ENCODE measurements at places on chromosomes 13 and 19.
A peak's percentile ranks its signal among the peaks of the same experiment; 100 is the strongest.

DNA sequence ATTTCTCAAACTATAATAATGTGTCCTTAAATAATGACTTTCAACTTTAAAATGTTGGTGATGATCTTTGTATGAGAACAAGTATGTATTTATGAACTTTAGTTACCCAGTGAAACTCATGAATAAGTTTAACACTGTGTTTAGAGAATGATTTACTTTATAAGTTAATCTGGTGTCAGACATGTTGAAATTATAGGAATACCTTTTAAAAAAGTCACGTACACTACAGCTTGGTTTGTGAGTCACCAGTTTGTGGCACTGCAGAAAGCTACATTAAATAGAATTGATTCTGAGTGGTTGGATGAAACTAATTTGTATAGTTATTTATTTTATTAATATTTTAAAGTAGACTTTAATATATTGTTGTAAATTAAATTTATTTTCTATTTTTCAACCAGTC, 1366.2 kb upstream of the PCDH20 start:
- DNase-seq, result no peak

DNA sequence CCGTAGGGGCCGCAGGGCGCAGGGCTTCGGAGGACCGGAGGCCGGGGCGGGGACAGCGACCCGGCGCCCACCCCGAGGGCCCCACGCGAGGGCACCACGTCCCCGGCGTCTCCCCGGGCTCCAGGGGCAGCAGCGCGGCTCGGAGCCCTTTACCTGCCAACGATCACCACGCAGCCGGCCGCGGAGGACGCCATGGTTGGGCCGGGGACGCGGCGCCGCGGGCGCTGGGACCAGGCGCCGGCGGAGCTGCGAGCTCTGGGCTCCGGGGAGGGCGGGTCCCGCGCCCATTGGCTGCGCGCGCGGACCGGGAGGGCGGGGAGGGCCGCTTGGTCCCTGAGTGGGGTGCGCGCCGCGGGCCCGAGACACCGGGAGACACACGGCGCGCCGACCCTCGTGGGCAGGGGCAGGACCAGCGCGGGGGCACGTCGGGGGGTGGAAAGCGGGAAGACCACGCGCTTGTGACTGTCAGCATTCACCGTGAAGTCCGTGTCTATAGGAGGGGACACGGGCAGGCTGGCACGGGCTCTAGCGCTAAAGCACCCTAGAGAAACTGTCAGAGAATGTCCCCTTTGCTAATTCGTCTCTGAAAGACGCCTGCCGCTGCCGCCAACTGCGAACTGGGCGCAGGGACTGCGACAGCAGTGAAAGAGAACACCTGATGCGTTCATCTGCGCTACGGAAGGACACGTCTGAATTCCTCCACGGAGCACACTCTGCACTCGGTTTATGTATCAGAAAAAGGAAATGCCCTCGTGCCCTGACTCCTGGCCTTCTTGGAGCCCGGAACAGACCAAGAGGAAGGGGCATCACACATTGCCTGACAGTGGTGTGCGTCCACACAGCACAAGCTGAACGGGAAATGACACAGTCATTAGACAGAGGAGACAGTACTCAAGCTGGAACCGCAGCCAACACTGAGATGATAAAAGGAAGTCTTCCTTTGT, at the start of gene CRYL1:
CRYL1 (minus strand) TSS at position 257 of the 944 bp plus-strand sequence; CDS start at position 194, 63 bp downstream.
- peak; percentile 20 for DNase-seq

DNA sequence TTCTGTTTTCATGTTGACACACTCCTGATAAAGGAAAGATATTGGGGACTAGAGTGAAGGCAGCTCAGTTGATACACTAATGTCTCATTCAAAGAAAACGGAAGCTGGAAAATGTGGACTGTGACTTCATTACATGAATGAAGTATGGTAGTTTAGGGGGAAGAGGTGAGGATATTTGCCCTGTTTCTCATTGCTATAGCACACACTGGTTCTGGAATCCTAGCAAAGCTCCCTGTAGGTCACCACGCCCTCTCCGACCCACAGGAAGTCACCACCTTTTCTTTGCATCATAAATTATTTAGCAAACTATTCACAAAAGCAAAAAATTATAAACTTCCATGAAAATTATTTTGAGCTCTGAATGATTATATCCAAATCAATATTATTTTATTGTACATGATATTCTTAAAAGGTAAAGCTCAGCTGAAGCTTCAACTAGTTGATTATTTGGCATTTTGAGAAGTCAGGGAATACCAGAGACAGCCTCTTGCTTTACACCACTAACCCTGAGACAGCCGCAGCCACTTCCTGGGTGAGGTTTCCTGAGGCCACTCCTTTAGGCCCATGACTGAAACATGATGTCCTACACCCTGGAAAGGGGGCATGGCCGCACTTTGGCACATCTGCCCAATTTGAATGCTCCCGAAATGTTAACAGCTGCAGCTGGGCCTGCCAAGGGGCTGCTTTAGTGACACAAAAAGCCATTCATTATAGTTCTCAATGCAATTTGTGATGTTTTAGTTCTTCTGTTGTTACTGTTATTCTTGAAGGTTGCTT, 50.0 kb upstream of the WDFY2 start:
- DNase-seq, result no peak

GRCh38 chr19:33094436-33095067, 13.6 kb downstream of the GPATCH1 start:
- DNase-seq, result no peak

GRCh38 chr19:7869453-7869909, 4.7 kb downstream of the PRR36 start:
- DNase-seq, result peak; percentile 77

GRCh38 chr19:1401138-1401888, at the start of gene GAMT:
TSS of gene GAMT (minus strand) at chr19:1401542. CDS start at chr19:1401476, 66 bp downstream.
- DNase-seq, result peak; percentile 65

- peak; percentile 13 for DNase-seq
These were observed 1.1 kb downstream of the COMP start for GRCh38 chr19:18789883-18790565.

DNA sequence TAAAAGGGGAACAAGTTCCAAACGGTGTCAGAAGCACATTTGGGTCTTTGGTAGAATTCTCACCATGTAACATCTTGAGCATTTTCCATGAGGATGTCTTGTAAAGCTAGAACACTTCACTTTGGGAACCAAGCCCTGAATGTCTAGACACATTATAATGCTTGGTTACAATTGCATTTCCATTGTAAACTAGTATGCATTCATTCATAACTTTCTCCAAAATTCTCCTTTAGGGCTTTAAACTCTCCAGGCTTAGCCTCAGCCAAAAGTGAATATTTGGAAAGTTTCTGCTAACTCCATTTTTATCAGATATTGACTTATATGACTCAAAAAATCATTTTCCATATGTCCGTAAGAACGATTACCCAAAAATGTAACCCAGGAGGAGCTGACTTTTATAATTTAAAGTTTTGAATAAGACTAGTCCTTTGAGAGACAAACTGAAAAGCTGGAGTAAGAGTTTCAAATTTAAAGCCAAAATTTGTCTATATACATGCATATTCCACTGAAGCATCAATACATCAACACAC, 1170.4 kb downstream of the EFNB2 start:
- DNase-seq, result no peak

DNA sequence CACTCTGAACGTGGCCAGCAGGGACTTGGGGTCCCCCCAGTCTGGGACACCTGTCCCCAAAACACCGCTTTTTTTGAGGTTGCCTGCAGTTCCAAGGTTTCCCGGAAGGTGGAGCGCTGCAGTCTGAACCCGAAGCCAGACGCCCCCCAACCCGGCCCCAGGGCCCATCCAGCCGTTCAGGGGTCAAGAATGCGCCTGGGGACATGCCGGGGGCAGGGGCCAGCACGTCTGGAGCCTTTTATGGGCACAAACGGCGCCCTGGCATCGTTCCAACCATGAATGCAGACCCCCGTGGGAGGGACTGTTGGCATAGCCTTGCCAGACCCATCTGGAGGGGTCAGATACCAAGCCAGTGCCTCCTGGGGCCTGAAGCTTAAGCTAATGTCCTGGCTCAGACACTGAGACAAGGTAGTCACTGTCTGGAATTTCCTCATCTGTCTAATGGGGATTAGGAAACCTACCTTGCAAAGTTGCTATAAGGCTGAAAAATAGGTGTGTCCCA, 6.9 kb downstream of the S1PR5 start:
- DNase-seq, result peak; percentile 23

- no peak for DNase-seq
These were observed 5.1 kb downstream of the MRPL4 start for GRCh38 chr19:10256970-10257615.

GRCh38 chr13:113897161-113897560, 33.3 kb upstream of the GAS6 start:
- no peak for DNase-seq

DNA sequence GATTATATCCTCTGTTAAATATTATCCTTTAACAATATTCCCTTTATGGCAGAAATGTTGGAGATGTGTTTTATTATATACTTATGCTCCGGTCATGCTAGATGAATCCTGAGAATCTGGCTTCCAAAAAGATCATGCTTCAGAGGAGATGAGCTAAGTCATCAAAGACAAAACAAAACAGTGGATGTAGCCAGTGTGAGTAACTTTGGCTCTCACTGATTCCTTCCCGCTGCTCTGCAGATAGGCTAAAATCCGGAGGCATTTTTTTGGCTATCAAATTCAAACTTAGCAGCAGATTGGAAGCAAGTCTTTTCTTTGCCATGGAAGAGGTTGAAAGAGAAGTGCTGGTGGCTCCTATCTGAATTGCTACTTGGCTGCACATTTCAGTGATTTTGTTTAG, 295.9 kb downstream of the GPC6 start:
- no peak for DNase-seq

GRCh38 chr19:42018503-42019193, 24.6 kb upstream of the ATP1A3 start:
- no peak for DNase-seq

- no peak for DNase-seq
These were observed 625.7 kb upstream of the PCDH9 start for GRCh38 chr13:67855741-67856238.

GRCh38 chr13:113476811-113477210, 13.7 kb downstream of the DCUN1D2 start:
- no peak for DNase-seq

GRCh38 chr13:61486496-61486895, 70.8 kb upstream of the PCDH20 start:
- no peak for DNase-seq

- no peak for DNase-seq
These were observed 85.4 kb downstream of the KLF12 start for GRCh38 chr13:74048756-74049155.

DNA sequence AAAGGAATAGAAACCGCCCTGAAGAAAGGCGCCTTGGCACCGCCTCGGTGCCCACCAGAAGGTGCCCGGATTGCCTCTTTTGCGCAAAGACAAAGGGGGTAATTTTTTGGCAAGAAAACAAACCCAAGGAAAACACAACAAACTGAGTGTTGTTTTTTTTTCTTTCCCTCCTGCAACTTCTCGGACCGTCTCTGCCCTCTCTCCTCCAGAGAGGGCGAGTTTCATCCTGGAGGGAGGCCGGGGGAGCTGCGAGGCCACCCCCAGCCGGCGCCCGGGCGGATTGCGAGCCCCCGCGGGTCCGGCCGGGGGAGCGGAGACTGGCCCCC, 2.3 kb downstream of the ZNF536 start:
- DNase-seq, result no peak

- no peak for DNase-seq
These were observed 36.8 kb upstream of the C1QTNF9 start for GRCh38 chr13:24272452-24273161.

DNA sequence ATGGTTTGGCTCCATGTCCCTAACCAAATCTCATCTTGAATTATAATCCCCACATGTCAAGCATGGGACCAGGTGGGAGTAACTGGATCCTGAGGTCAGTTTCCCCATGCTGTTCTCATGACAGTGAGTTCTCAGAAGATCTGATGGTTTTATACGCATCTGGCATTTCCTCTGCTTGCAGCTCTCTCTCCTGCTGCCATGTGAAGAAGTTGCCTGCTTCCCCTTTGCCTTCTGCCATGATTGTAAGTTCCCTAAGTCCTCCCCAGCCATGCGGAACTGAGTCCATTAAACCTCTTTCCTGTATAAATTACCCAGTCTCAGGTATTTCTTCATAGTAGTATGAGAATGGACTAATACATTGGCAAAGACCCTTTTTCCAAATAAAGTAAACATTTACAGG, 96.8 kb downstream of the TSHZ3 start:
- no peak for DNase-seq

- no peak for DNase-seq
These were observed 17.2 kb upstream of the RFC3 start for GRCh38 chr13:33800646-33801186.

- DNase-seq, result no peak
These were observed 63.0 kb downstream of the ZNF208 start for GRCh38 chr19:21947775-21948174.

DNA sequence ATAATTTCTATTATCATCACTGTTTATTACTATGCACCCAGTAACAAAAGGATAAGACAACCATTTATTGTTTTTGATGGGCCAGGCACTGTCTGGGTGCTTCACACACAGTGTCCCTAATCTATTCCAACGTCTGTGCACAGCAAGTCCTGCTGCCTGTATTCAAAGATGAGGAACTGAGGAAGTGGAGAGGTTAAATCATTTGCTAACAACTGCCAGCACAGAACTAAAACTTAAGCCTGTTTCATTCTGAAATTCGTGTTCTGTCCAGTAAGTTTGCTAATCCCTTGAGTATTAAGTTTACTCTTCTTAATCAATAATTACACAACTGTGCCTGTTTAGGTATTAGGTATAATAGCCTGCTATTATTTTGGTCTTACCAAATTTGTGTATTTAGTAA, 41.9 kb downstream of the TEX26 start:
- no peak for DNase-seq

DNA sequence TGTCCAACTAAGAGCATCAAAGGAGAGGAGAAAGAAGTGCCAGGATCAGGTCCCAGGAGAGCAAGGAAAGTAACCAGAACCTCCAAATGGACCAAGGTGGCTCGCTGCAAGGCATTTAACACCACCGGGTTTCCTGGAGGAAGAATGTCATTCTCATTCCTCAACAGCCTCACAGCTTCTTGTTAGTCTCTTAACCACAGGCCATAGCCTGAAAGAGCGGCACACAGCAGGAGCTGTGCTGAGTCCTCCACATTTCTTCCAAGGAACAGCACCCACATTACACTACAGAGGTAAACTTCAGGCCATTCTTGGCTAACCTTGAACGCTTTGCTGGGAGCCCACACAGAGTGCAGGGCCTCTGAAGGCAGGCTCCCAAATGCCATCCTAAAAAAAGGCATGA, 23.6 kb downstream of the DOCK9 start:
- DNase-seq, result no peak

- DNase-seq, result no peak
These were observed 20.5 kb downstream of the PAK4 start for GRCh38 chr19:39146091-39146490.

GRCh38 chr19:29884466-29884865, 57.6 kb upstream of the URI1 start:
- DNase-seq, result no peak

DNA sequence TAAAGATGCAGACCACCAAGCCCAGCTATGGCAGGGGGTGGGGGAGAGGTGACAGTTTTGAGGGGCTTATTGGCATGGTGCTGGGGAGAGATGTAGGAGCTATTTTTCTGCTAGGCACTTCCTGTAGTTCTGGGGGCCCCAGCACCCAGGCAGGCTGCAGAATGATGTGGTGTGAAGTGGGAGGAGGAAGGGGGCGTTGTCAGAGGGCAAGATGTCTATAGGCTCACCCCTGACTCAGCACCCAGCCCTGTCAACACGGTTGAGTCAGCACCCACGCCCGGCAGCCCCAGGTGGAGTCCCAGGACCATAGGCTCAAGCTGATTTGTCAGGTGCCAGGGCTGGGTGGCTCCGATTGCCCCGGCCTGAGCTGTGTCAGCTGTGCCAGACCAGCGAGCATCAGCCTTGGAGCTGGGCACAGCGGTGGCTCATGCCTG, 5.8 kb downstream of the KLF2 start:
- peak; percentile 68 for DNase-seq

- no peak for DNase-seq
These were observed 11.4 kb downstream of the GPR180 start for GRCh38 chr13:94613051-94613450.
